EH (cell line): ENCODE measurements at places on chromosomes 7 and 10.
A peak's percentile ranks its signal among the peaks of the same experiment; 100 is the strongest.

DNA sequence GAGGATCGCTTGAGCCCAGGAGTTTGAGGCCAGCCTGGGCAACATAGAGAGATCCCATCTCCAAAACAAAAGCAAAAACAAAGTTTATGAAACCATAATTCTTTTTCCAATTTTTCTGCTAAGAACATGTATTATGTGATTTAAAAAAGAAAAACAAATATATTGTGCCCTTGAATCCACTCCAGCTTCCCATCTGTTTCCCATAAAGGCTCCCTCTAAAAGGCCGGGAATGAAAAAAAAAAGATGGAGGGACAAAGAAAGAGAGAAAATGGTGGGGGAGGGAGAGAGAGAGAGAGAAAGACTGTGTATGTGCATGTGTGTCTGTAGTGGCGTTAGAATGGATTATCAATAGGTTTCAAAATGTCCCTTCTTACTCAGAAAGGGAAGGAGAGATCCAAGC lies 20.5 kb upstream of the GSDME start:
- no peak for DNase-seq

- DNase-seq: no peak
Measured at GRCh38 chr7:11346302-11346701, 372.6 kb downstream of the PHF14 start.

DNA sequence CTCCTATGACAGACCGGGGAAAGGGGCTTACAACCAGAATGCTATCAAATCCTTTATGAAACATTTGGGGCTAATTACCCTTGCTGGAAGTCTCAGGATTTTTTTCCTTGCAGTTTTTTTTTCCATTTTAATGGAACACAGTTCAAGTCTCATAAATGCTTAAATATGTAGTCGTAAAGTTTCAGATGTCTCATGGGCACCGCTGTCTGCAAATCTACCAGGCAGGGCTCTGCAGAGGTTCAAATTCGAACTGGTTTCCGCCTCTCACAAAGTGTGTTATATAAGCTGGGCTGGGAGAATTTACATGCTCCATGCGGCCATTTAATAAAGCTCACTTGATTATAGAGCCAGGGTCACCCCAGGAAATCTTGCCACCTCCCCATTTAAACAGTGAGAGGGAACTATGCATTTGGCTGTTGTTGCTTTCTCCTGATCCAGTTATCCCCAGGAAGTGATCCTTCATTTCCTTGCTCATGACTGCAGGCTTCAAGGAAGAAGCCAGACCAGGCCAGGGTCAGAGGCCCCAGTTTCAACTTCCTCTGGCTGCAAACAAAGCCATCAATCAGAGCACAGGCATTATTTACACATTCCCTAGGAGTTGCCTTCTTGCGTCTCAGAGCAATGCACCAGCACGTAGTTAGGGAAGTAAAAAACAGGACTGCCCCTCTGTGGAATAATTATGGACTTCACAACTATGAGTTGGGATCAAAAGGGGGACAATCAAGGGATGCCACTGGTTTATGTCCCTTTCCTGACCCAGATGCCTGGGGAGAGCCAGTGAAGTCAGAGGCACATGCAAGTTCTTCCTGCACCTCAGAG lies 358.8 kb downstream of the PRPF18 start:
- peak; percentile 68 for DNase-seq

DNA sequence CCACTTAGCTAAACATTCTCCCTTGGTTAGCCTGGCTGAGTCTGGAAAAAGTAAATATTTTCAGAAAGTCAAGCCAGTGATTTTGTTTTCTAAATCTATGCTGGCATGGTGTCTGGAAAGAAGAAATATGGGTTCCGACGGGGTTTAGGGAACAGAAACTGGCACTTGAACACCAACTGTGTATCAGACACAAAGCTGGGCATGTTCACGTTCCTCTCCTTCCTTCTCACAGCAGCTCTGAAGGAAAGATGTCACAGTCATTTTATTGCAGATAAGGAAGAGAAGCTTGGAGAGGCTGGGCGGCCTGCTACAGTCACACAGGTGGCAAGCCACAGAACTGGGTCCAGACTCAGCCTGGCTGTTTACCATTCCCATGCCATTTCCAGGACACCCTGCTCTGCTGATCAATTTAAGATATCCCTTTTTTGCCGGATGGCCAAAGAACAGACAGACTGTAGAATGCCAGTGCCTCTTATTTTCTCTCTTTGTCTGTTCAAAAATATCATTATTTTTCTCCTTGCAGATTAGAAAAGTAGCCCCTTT lies 118.8 kb downstream of the HERPUD2 start:
- DNase-seq: no peak

DNA sequence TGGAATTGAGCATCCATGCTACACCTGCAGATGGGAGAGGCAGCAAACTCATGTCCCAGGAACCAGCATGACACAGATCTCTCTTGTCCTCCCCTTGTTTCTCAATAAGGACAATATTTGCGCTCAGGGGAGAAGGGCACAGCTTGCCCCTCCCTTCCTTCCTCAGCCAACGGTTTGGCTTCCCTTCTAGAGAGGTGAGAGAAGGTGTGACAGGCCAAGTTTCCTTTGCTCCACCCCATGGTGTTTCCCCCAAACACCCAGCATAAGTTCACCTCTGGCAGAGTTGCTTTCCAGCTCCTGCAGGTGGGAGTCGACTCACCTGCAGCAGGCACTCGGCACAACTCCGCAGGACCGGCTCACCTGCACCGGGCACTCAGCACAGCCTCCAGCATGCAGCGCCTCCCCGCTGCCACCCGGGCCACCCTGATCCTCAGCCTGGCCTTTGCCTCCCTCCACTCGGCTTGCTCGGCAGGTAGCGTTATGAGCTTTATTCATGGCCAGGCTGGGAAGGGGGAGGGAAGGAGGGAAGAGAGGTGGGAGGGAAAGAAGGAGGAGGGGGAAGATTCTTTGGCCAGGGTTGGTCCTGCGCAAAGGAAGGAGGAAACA lies at the start of the genes ATP6V0A4 and TMEM213:
Gene ATP6V0A4, minus strand, starts transcription at position 482 of the 606 bp plus-strand sequence. CDS start 26,949 bp downstream, outside the sequence.
Gene TMEM213, plus strand, starts transcription at position 280 of the 606 bp plus-strand sequence. Its CDS starts 111 bp downstream, at position 391.
- no peak for DNase-seq

DNA sequence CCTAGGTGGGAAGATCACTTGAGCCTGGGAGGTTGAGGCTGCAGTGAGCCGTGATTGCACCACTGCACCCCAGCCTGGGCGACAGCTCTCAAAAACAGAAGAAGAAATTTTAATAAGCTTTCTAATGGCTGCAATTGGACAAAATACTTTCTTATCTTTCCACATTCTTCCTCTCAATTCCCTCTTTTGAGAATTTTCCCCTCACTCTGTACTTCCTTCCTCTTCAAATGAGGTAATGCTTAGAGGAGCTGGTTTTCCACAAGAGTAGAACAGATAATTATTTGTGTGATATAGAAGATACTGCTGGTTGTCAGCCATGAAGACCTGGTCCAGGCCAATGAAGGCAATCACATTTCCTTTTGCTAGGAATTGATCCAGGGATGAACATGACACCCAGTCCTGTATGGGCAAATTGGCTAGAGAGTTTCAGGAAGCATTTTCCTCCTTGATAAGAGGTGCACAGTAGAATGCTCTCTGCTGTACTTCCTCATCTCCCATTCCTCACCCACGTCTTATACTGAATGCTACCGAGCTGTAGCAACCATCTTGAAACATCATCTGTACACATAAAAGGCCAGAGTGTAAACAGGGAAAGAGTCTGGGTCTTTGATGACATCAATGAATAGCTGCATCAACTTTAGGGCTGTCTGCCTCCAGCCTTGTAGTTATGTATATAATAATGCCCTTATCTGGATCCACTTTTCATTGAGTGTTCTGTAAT lies 103.9 kb downstream of the CDK6 start:
- no peak for DNase-seq
